ENCODE measurements at places on chromosomes 16 and 17. TPM values are rescaled to one million over a fixed set of nuclear protein-coding genes. Genes with fewer than 3 reads are reported as not detected.

DNA sequence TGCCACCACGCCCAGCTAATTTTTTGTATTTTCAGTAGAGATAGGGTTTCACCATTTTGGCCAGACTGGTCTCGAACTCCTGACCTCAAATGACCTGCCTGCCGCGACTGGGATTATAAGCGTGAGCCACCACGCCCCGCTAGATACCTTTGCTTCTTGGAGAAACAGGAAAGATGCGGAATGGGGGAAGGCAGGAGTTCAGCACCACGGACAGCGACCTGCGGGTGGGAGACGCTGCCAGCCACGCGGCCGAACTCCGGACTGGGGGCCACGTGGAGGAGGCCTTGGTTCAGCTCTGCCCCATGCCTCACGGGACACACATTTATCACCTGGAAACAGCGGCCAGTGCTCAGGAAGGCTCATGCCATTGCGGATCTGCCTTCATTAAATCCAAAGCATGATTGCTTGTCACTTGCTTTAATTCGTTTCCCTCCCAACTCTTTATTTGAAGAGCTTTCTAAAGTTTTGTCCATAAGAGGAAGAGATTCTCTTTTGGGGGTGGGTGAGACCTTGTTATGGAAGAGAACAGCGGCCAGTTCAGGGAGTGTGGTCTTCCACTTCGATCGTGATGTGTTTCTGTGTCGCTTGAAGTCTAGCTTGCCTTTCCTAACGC, 219.9 kb downstream of the ENGASE start:
- no peak for DNase-seq

GRCh38 chr16:51120730-51121347, 30.2 kb downstream of the SALL1 start:
- no peak for DNase-seq

- DNase-seq = no peak
These were observed 3.8 kb downstream of the IGF2BP1 start for GRCh38 chr17:49000943-49001342.

DNA sequence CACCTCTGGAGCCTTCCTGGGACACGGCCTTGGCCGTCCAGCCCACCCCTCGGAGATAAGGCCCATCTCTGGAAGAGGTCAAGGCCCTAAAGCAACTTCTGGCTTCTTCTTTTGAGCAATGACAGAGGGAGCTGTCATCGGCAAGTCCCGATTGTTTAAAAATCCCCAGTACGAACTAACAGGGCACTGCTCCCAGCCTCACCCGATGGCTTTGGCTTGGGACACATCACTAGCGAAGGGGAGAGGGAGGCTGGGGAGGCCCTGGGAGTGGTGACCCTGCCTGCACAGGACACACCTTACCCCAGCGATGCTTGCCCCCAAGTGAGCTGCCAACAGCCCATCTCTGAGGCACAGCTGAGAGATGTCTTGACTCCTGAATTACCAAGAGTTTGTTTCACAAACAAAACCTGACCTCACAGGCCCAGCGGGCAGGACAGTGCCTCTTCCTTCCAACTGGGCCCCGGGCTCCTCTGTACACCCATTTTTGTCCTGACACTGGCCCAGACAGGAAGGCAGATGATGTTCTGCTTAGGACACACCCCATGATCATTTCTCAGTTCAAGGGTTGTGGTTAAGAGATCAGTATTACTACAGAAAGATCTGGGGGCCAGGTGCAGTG, 4.8 kb downstream of the SYNGR2 start:
- no peak for DNase-seq

GRCh38 chr17:79024901-79025737, 1.1 kb downstream of the C1QTNF1 start:
- DNase-seq = no peak

- no peak for DNase-seq
These were observed 2.6 kb downstream of the SNX20 start for GRCh38 chr16:50678531-50678930.

GRCh38 chr17:3906881-3907280, 9.4 kb downstream of the P2RX1 start:
- no peak for DNase-seq

Gene DOC2A
- 0.56 TPM for total RNA-seq

Gene MYH2
- 11.9 TPM for total RNA-seq

Gene SGCA
- total RNA-seq = 158 TPM

Gene DPEP1
- not detected for total RNA-seq

Gene ZNF597
- total RNA-seq = 6.2 TPM
